GM12865 (cell line): ENCODE measurements at places on chromosomes 11 and 22.

- no peak for DNase-seq
Observed at GRCh38 chr11:57440744-57441414, 14.0 kb upstream of the SLC43A3 start.

DNA sequence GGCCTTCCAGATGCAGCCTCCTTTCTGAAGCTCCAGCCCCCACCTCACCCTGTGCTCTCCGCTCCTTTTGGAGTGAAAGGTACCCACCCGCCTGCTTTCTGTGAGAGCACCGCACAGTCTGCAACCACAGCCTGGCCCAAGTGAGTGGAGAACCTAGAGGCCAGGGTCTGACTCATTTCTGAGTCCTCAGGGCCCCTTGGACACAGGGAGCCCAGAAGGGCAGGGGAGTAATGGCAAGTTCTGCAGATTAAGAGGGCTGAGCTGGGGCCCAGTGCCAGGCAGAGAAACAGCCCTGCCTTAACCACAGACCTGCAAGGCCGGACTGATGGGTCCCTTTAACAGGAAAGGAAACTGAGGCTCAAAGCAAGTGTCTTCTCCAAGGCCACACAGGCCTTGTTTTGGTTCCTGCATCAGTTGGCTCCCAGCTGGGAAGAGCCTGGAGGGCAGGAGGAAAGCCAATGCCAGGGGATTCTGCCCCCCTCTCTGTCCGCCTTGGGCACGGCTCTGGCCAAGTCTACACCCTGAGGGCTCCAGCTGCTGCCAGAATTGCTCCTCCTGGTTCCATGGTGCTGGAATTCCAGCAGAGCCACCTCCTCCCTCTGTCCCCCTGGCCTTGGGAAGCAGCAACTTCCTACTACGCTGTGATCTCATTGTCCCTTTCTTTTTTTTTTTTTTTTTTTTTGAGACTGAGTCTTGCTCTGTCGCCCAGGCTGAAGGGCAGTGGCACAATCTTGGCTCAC, 55.1 kb downstream of the CYTH4 start:
- no peak for DNase-seq

GRCh38 chr11:124143034-124143433, 27.8 kb downstream of the VWA5A start:
- no peak for DNase-seq

DNA sequence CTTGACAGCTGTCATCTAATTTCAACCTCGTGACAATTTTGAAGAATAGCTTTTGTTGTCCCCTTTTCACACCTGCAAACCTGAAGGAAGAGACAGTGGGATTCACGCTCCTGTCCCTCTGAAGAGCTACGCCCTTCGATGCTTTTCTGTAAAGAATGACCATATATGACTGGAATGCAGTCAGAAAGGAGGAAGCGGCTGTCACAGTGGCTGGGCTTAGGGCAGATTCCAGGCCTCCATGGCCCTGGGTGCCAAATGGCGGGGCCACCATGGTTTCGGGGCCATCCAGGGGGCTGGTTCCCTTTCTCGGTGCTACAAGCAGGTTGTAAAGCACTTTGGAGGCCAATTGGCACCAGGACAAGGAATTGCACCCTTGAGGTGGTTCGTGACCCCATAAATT, 22.2 kb upstream of the FGF19 start:
- DNase-seq: no peak

GRCh38 chr11:69284081-69284511, 9.9 kb upstream of the MYEOV start:
- no peak for DNase-seq

DNA sequence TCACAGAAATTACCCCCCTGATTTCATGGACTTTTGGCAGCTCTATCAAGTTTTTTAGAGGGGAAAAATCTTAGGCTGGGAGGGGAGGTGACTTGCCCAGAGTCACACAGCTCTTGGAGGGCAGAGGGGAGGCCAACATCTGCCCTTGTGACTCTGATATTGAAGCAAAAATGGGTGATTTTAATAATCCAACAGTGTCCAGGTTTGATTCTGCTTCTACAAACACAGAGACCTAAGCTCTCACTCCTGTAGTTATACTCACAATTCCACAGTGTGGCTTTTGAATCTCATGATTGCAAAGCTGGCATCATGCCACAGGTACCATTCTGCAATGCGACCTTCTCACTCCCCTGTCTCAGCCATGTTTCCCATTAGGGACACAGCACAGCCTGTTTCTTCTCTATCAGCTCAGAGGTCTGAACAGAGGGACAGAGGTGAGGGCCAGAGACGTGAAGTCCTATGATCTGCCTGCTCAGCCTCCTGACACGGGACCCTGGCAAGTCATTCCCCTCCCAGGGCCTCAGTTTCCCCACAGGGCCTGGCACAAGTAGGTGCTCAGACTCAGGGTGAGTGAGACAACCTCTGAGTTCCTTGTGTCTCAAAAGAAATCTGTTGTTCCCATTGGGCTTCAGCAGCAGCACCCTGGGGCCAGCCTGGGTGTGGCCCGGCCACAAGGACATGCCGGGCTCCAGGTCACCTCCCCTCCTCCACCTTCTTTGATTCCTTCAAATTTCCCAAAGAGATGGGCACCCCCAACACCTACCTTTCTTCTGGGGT, 766 bp downstream of the APOL2 start:
- no peak for DNase-seq

GRCh38 chr22:22187299-22187698, 57.3 kb upstream of the VPREB1 start:
- DNase-seq: no peak

GRCh38 chr22:36480941-36481392, 473 bp downstream of the TXN2 start:
- DNase-seq: no peak

- no peak for DNase-seq
Observed at GRCh38 chr22:30471616-30472318, at the start of gene SEC14L3. Gene SEC14L3, minus strand, starts transcription at chr22:30472017. Its CDS starts 59 bp downstream, at chr22:30471958.

DNA sequence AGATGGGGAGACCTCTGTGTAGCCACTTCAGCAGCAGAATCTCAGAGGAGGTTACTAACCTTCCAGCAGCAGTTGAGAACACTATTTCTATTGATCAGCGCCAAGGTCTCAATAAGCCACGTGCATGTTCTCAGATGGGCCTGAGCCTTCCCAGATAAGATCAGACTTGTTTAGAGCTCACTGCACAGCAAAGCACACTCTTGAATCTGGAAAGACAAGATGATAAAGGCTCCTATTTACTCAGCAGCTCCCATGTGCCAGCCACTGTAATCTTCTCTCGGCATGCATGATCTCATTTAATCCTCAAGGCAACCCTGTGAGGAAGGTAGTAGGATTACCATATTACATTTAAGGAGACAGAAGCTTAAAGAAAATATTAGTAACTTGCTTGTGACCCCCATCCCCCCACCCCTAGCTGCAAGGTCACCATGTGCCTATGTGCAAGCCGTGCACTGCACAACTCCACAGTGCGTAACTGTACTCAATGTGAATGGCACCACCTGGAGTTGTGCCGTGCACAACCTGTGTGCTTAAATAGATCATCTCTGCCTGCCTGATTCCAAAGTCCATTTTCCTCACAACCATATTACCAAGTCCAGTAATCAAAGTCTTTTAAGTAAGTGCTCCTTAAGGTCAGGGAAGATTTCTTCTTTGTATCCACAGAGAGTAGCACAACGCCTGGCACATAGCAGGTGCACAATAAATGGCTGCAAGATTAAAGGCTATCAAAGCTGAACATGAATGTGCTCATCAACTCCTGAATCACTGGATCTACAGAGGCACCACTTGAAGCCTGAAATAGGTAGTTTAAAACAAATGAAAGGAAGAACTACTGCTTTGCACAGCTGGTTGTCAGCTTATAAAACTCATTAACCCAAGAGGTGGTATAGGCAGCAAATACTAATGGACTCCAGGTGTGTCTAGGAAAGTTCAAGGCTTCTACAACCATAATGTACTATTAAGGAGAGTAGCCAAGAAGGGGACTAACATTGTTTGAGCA, 293.8 kb downstream of the BUD13 start:
- DNase-seq: no peak

- no peak for DNase-seq
Observed at GRCh38 chr11:109338131-109338530, 83.9 kb upstream of the C11orf87 start.

DNA sequence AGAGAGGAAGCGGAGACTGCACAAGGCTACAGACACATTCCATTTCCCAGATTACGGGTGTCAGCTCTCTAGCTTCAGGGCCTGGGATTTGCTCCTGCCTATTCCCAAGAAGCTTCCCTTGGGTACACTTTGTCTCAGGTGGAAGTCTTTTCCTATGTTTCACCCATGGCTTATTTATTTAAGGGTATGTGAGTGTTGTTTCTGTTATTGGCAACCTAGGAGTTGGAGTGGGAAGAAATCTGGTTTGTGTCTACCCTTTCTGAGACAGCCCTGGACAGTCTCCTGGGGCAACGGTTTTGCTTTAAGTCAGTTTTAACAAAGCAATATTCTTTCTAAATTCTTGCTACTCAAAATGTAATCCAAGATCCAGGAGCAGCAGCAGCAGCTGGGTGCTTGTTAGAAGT, 127.0 kb downstream of the MICAL2 start:
- DNase-seq: no peak

- DNase-seq: no peak
Observed at GRCh38 chr11:23519194-23519593, 658.9 kb upstream of the CCDC179 start.

DNA sequence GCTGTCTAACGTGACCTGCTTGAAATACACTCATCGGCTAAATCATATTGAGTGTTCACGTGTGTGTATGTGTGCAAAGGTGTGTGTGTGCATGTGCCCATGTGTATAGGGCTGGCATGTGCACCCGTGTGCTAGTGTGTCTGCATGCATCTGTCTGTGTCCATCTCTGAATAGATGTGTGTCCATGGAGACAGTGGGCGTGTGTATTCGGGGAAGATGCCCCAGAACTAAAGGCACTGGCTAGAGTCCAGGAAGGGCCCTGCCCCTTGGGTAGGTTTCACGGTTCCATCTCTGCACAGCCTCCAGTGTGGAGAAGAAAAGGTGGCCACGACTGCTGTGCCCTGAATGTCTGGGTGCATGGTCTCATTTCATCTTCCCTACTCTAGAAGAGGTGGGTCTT, 220.3 kb downstream of the MN1 start:
- DNase-seq: no peak

GRCh38 chr22:46214149-46214548, 35.9 kb downstream of the CDPF1 start:
- DNase-seq: no peak

GRCh38 chr22:50261615-50262459, at the start of gene MAPK12:
Gene MAPK12, minus strand, starts transcription at chr22:50261683. Its CDS starts 174 bp downstream, at chr22:50261509.
- peak; percentile 73 for DNase-seq

DNA sequence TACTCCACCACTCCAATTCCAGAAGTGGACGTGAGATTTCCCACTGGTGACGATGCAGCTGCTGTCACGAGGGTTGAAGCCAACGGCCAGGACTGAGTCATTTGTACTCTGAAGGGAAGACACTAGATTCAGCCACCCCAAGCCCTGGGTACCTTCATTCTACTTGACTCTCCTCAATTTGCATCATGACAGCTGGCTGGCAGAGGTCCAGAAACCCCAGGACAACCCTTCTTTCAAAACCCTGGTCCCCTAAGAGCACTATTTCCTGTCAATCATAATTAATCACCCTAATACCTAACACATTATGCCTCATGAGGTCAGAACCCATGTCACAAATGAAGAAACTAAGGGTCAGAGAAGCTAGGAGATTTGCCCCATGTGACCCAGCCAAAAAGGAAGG, 4.9 kb downstream of the EML3 start:
- DNase-seq: peak; percentile 76

DNA sequence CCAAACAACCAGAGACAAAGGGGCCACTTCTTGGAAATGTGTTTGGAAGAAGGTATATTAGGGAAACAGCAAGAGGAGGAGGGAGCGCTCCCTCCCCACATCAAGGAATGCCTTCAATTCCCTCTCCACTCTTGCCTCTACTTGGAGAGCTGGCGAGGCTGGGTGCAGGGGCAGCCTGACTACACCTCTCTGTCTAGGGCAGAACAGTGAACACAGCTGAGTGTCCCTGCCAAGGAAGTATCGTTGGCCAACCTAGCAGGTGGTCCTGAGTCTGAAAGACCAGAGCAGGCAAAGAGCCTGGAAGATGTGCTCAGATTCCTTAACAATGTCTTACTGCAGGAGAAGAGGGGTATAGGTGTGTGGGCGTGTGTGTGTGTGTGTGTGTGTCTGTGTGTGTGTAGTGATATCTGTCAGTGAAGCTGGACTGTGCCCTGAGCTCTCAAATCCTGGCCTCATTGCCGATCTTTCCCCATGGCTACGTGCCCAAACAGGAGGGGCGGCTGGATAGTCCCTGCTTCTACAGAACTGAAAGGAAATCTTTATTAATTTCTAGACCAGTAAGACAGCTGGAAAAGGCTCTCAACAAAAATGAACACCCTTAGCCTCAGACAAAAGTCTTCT, 46.8 kb downstream of the PAMR1 start:
- DNase-seq: no peak

GRCh38 chr22:20508815-20509271, 1.4 kb downstream of the MED15 start:
- DNase-seq: peak; percentile 55

GRCh38 chr11:127118811-127119210, 118.2 kb upstream of the KIRREL3 start:
- no peak for DNase-seq

GRCh38 chr11:15935373-15935772, 421.0 kb downstream of the SOX6 start:
- DNase-seq: no peak

GRCh38 chr11:26326793-26327400, 5.0 kb upstream of the ANO3 start:
- no peak for DNase-seq

GRCh38 chr11:96748639-96749370, 359.0 kb downstream of the JRKL start:
- no peak for DNase-seq

GRCh38 chr11:102451681-102452460, 694 bp downstream of the TMEM123 start:
- DNase-seq: peak; percentile 91

GRCh38 chr11:23573429-23573828, 713.2 kb upstream of the CCDC179 start:
- DNase-seq: no peak

DNA sequence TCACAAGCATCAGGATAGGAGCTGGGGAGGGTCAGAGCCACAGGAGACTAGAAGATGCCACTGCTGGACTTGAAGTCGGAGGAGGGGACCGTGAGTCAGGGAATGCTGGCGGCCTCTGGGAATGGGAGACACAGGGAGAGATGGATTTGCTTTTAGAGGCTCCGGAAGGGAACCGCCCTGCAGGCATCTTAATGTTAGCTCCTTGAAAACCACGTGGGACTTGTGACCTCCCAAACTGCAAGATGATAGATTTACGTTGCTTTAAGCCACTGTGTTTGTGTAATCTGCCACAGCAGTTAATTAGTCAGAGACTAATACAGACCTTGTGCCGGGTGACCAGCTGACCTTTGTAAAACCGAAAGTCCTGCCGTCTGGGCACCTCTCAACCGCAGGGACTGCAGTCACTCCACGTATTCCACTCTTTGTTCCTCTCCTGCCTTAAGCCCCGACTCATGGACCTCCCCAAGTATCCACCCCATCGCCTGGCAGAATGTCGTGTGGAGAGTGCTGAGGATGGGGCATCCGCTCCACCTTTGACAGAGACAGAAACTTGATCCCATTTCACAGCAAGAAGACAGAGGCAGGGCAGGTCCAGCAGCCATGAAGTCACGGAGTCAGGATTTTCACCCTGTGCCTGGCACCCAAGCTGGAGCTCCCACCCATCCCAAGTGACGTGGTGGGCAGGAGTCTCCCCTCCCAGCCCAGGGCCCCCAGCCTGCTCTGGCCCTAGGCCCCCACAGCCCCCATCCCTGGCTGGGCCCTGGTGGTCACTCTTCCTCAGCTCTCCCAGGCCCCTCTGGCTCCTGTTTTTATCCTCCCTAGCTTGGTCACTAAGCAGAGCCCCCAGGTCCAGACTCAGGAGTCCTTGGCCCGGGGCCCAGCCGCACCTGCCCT, 19.4 kb upstream of the CTSD start:
- no peak for DNase-seq

GRCh38 chr22:24128631-24129262, 52.5 kb upstream of the SUSD2 start:
- no peak for DNase-seq
